Smooth muscle cell of the coronary artery (primary cell): ENCODE measurements at places on chromosomes 2 and 18. TPM values are rescaled to one million over a fixed set of nuclear protein-coding genes. Genes with fewer than 3 reads are reported as not detected.

INO80D gene
- total RNA-seq, result 2.7 and 3.5 TPM in 2 replicates

DTNA gene
- 4.7 and 39.8 TPM in 2 replicates for total RNA-seq

ERBB4 gene
- total RNA-seq, result under 0.01 and 5.0 TPM in 2 replicates

ZFP36L2 gene
- total RNA-seq, result 4.0 TPM in 2 replicates

GTF2A1L gene
- 0.12 and 0.98 TPM in 2 replicates for total RNA-seq

TMEM163 gene
- total RNA-seq, result 0.08 TPM in 1 of 2 replicates, not detected in the other

ATP6V1C2 gene
- not detected in 2 replicates for total RNA-seq

CCDC141 gene
- under 0.01 and 0.15 TPM in 2 replicates for total RNA-seq

TBR1 gene
- not detected in 2 replicates for total RNA-seq

CHRND gene
- not detected in 2 replicates for total RNA-seq

DSG4 gene
- not detected in 2 replicates for total RNA-seq

FN1 gene
- 7,340 and 11,165 TPM in 2 replicates for total RNA-seq

TRIM43 gene
- total RNA-seq, result not detected in 2 replicates
